T follicular helper cell (primary cell): ENCODE measurements at places on chromosomes 11 and 22.

- DNase-seq: no peak
Measured at GRCh38 chr11:103661991-103662390, 374.4 kb upstream of the DDI1 start.

GRCh38 chr22:30371981-30372380, 15.2 kb downstream of the CCDC157 start:
- DNase-seq: no peak

DNA sequence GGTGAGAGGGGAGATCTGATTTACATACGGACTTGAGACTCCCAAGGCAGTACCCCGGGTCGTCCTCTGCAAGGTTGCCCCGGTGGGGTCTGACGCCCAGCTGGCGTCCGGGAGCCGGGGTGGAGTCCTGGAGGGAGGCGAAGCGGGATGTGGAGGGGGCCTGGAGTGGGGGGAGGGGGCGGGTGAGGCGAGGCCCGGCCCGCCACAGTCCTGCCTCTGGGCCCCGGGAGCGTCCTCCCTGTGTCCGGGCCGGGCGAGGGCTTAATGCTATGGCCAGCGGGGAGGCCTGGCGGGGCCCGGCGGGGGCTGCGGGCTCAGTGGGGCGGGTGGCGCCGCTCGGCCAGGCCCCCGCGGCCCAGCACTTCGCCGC, 2.4 kb upstream of the MYBPC3 start:
- no peak for DNase-seq

GRCh38 chr11:61671527-61671926, 8.7 kb upstream of the DAGLA start:
- DNase-seq: no peak

GRCh38 chr11:122642472-122642922, 13.0 kb upstream of the UBASH3B start:
- no peak for DNase-seq

- no peak for DNase-seq
Measured at GRCh38 chr11:45755281-45755859, 49.6 kb upstream of the SLC35C1 start.

GRCh38 chr22:40041366-40042137, 46.8 kb downstream of the FAM83F start:
- DNase-seq: no peak

DNA sequence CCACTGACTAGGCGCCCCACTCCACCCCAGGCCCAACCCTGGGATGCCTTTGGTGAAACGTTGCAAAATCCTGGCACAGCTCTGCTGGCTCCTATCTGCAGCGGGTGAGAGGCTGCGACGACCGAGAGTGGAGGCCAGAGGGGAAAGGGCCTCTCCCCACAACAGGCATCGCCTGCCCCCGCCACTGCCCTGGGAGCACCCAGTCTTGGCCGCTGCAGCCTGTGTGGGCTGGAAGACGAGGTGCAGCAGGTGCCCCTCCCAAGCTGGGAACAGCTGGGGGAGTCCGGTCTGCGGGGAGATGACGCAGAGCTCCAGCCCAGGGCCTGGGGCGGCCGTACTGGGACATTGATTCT, 4.2 kb upstream of the PIM3 start:
- no peak for DNase-seq

- DNase-seq: no peak
Measured at GRCh38 chr11:79083352-79083751, 357.5 kb downstream of the TENM4 start.

GRCh38 chr11:103110391-103110790, 1.2 kb downstream of the DYNC2H1 start:
- DNase-seq: no peak

GRCh38 chr22:21982338-21982965, at the start of gene TOP3B:
Gene TOP3B (minus strand): TSS chr22:21982787. CDS start chr22:21975709, 7,078 bp downstream.
- peak; percentile 69 for DNase-seq

DNA sequence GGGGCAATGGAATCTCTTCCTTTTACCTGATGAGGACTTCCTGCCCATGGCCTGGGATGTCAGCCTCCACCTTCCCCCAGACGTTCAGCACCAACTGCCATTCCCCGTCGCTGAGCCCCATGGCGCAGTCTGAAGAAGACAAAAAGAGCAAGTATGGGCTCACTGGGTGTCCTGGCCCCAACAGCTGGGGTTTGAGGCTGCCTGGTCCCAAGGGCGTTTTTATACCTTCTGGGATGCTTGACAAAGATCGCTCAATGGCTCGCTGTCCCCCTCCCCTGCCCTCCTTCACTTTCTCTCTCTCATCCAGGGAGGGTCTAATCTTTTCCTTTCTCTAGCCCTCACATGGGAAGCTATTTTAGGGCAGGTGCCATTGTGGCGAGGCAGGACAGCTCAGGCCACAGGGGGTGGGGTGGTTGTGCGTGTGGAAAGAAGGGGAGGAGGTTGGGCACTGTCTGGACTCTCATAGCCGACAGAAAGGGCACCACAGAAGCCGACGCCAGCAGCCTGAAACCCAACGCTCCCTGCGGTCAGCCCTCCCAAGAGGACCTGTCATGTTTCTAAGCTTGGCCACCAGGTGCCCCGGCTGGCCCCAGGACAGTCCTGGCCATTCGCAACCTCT, at the start of gene MB:
TSS of gene MB (minus strand) at position 193 of the 619 bp plus-strand sequence. CDS start at position 121, 72 bp downstream.
- no peak for DNase-seq

DNA sequence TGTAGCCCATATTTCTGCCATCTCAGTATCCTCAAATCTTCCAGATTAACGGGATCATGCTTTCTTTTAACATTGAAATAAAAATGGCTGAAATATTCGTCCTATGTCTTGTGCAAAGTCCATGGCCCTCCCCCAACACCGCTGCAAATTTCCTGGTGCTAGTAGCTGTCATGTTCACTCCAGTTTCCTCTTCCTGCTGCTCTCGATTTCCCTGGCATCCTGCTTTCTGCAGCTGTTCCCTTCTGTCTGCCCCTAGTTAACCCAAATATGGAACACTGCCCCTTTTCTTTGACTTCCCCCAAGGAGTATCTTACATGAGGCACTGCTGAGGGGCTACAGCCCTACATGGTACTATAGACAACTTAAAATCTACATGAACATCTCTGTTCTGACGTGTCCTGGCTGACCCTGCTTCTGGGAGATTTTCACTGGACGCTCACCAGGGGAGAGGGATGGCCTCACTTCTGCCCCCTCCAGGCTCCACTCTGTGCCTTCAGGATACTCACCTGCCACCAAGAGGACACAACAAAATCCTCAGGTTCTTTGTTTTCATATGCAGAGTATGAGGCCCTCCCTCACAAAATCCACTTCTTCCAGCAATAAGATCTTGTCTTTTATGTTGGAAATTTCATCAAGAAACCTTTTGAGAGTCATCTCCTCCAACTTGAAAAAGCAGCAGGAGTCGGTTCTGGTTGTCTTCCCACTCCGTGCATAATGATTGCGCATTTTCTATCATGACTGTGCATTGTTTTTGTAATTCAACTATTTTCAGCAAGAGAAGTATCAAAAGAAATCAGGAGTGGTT, 29.5 kb upstream of the SCUBE2 start:
- no peak for DNase-seq

DNA sequence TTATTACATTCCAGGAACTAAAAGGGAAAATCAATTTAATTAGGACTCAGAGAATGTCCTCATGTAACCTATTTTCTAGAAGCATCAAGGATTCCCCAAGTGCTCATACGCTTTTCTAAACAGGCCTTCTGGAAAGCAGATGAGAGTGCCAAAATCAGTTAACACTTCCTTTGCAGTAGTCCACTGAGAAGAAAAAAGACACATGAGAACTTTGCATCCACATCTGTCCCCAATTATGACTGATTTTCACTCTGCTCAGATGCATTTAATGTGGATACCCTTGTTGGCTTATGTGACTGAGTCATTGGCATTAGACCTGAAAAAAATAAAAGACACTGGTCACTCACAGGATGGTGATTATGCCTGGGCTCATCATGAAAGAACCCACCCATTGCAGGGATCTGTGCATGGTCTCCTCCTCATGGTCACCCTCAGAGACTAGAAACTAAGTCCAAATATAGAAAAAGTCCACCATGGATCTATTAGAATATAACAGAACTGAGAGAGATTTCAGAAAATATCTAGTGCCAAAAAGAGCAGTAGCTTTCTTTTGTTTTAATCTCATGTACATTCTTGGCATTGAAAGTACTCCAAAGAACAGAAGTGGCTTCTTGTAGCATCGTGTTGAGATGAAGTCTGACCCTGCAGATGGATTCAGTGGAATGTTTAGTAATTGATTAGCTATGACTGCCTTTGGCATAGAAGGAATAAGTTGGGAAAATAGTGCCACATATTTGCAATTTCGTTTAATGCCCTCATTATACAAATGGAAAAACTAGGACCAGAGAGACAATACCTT, 48.8 kb upstream of the FIBIN start:
- DNase-seq: no peak

- DNase-seq: no peak
Measured at GRCh38 chr11:78231962-78232501, 43.3 kb downstream of the USP35 start.

GRCh38 chr11:76219243-76219642, 12.9 kb upstream of the WNT11 start:
- no peak for DNase-seq

GRCh38 chr11:70580036-70580805, 181.9 kb downstream of the CTTN start:
- DNase-seq: no peak

DNA sequence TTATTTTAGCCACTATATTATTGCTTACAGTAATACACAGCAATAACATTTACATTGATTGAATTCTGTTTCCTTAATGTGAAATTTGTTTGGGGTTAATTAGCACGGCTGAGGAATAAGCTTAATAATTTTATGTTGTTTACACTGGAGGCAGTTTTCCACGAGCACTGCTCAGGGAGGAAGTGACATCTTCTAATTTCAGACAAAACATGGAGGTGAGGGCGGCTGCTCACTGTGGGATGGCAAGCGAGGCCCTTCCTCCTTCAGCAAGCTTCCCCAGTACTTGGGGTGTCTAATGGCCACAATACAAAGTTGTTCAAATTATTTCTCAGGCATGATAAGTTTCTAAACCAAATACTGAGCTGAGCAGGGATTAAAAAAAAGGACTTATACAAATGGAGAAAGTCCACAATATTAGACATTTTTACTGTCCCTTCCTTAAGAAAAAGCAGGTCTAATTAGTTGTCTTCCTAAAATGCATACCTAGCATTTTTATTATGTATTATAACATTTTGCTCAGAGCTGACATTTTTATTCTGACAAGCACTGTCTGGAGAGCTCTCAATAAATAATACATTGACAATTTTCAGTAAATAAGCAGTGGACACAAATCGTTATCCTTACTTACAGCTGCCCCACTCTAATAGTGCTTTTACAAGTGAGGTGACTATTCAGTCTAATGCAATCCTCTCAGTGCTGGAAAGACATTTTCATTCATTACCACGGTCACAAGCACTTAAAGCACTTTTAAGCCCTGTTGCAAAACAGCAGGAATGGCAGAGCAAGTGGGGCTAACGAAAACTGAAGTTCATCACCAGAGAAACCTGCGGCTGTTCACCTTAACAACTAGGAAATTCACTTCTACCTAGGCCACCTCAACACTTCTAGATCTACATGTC, 56.2 kb downstream of the SOX6 start:
- DNase-seq: no peak

DNA sequence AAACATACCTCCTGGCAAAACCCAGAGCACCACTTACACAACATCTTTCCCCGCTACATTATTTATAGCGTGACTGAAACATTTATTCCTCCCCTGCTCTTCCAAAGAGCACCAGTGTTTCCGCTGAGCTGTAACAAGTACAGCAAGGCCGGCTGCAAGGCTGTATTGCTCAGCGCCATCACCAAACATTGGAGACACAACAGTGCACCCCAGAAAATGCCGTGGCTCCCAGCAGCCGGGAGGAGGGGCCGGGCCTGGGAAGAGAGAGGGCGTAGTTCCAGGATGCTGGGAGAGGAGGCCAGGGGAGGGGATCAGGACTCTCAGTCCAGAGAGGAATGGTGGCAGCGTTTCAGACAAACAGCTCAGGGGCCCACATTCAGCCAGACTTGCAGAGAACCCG, 133.2 kb downstream of the DSCAML1 start:
- DNase-seq: no peak

GRCh38 chr11:126990716-126991480, 9.7 kb downstream of the KIRREL3 start:
- DNase-seq: no peak

GRCh38 chr11:126317756-126318573, 14.1 kb downstream of the DCPS start:
- DNase-seq: no peak

DNA sequence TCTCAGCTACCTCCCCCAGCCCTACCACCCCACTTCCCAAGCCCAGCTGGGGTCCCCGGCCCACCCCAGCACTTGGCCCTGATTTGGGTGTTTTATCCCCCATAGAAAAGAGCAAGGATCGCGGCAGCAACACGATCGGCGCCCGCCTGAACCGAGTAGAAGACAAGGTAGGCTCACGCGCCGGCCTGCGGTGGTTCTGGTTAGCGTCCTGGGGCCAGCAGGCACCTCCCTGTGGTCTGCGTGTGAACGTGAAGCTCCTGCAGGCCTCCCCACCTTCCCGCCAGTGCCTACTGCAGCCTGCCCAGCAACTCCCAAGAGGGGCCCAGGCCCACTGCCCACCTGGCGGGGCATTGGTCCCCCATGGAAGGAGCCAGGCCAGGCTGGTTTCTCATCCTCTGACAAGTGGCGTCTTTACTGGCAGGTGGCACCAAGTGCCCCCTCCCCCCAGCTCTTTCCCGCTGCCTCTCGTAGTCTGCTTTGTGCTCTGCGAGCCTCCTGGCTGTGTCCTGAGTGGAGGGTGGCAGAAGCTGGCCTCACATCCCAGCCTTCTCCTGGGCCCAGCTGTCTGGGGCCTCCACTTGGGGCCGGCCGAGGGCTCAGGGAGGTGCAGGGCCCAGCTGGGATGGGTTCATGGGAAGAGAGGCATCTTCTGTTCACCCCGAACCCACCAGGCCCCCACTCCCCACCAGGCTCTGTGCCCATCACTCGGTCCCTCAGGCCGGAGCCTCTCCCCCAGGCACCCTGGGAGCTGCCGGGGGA, 78.3 kb upstream of the KCNQ1OT1 start:
- no peak for DNase-seq

DNA sequence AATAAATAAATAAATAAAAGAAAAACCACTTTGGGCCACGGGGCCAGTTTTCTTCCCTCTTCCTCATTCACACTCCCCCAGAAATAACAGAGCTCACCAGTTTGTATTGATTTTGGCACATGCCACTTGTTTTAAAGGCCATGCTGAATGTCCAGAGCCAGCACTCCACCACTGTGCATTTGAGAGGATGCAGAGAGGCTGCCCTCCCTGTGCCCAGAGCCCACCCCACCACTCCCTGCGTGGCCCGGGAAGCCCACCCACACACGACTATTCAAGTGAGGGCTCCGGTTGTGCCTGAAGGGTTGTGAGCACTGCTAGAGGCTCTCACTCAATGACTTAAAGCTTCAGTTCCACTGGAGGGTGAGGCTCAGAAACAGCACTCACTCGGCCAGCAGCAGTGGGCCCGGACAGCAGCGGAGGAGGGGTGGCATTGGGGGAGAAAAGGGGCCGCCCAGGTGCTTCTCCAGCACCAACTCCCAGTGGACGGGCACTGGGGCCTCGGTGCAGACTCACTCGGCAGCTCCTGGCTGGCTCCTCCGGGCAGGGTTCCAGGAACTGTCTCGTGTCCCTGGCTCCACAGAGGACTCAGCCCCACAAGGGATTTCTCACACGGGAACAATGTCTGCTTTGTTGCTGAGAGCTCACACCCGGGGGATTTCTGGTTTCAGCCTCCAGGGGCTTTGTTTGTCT, 112.7 kb downstream of the SHANK2 start:
- DNase-seq: no peak

- no peak for DNase-seq
Measured at GRCh38 chr11:131904756-131905155, 534.3 kb downstream of the NTM start.

GRCh38 chr11:96741068-96741467, 351.3 kb downstream of the JRKL start:
- no peak for DNase-seq
